NCI-H510A (cell line): ENCODE measurements at places on chromosomes 5 and 9.

- DNase-seq, result no peak
These were observed 33.3 kb downstream of the KCTD16 start for GRCh38 chr5:144203750-144204596.

DNA sequence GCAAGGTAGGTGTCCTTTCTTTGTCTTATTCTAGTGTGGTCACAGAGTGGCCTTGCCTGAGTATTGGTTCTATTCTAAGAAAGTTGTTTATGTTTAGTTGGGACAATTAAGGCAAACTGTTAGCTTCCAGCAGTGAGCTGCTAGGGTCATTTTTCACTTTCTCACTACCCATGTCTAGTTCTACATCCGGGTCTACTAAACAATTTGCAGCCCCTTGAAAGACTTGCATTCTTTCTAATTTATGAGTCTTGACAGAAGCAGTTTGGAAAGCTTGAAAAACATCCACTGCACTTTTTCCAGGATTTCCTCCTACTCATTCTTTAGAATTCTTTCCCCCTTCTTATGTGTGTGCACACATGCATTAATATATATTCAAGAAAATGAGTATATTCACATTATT, 892.2 kb upstream of the ACO1 start:
- no peak for DNase-seq

DNA sequence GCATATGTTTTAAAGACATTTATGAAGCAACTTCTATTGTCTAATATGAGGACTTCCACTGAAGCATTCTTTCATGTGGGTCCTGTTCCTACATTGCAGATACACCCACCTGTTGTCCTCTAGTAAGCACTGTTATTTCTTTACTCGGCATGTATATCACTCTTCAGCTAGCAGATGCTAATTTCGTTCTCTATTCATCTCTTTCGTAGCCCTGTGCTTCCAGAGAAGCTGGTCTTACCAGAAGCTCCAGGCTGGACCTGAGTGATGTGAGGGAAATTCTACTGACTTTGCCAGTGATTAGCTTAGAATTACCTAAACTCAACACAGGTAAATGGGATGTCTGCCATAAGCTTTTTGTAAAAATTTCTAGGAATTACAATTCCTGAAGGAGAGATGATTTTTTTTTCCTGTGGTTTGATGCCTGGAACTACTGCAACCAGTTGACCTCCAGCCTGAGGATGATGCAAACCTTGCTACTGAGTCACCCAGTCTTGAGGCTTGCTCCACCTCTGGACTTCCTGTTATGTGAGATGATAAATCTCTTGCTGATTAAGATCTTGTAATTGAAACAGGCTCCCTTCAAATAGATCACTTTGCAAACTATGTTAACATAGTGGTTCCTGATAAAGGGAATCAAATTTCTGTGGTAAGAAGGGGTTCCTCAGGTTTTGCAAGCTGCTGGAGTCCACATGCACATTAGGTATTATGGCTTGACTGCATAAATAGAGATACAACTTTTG, 52.2 kb upstream of the SPINK5 start:
- DNase-seq, result no peak

DNA sequence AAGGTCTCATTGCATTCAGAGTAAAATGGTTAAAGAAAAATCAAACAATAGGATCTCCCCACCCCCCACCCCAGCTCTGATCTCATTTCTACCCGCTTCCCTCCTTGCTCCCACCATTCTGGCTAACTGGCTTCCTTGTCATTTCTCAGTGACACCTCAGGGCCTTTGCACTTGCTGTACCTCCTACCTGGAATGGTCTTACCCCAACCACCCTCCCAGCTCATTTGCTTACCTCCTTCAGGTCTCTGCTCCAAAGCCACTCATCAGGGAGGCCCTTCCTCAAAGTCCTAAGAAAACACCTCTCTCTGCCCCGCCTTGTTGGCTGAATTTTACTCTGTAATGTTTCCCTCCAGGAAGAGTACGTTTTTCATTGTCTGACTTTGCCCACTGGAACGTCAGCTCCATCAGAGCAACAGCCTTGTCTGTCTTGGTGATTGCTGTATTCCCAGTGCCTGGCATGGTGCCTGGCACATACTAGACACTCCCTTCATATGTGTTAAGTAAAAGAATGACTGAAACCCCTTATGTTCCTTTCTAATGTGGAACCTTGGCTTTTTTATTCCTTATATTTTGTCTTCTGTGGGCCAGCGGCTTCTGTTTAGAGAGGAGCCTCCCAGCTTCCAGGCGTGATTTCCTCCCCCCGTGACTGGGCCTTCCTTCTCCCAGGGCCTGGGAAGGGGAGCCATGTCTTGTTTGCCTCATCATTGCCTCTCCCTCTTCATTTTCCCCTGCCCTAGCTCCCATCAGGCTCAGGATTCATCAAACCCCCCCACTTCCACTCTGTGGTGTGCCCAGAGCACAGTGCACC, 26.9 kb downstream of the NEURL1B start:
- no peak for DNase-seq

DNA sequence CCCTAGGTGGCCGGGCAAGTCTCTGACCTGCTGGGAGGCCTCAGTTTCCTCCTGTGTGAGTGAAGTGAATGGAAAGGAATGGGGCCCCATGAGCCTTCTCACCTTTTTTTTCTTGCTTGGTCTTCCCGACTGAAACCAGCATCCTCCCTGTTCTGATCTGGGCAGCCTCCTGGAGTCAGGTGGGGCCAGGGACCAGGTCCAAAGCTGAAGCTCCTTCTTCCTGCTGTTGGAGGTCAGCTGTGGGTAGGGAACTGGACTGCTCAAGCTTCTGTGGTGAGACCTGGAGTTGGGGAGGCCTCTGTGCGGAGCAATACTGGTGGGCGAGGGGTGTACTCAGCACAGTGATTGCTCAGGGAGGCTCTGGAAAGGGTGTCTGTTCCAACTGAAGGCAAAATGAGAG, 99.7 kb downstream of the PCSK1 start:
- no peak for DNase-seq

- no peak for DNase-seq
These were observed 491 bp downstream of the OR1N1 start for GRCh38 chr9:122526602-122527001.

DNA sequence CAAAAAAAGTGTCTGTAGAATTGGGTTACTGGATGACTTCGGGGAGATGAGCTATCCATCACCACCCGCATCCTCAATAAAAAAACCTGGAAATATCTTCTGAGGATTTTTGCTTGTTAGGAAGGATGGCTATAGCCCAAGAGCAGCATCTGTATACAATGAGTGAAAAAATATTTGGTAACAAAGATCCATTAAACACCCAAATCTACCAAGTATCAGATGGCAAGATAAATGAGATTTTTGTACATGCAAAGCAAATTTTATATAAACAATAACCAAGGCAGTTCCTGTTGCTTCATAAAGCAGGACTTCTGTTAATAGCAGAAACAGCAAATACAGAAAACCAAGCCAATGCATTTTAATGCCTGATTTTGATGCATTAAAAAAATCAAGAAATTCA, 166.6 kb downstream of the SLC28A3 start:
- no peak for DNase-seq

DNA sequence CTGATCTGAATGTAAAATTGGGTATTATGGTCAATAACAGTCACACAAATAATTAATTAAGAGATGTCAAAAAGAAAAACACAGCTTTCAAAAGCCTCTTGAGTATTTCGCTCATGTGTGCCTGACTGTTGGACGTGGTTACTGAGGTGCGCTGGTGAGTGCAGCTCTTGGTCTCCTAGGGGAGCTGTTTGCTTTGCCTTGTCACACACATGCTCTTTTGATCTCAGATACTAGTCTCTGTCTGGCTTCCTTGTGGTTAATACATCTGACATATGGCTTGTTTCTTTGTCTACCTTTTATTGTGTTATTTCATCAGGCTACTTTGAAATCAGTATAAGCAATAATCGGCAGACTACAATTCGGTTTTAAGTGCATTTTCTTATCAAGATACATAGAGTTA, 51.5 kb downstream of the PCSK1 start:
- no peak for DNase-seq

DNA sequence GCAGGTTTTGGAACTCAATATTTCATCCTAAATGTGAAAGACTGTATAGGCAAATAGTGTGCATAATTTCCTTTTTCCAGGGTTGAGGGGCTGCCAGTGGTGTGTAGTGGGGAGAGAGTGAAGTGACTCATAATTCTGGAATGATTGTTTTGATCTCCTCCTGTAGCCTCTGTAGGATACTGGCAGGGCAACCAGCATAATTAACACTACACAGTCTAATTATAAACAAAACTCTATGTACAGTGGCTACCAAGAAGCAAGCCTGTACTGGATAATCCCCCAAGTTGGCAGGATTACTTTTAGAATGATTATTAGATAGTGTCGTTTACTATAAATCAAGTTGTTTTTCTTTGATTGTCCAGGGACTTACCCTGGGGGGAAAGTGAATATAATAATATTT, 32.2 kb downstream of the LNPEP start:
- DNase-seq, result no peak

- DNase-seq, result no peak
These were observed 190.5 kb downstream of the HSPA4 start for GRCh38 chr5:133242221-133242835.

DNA sequence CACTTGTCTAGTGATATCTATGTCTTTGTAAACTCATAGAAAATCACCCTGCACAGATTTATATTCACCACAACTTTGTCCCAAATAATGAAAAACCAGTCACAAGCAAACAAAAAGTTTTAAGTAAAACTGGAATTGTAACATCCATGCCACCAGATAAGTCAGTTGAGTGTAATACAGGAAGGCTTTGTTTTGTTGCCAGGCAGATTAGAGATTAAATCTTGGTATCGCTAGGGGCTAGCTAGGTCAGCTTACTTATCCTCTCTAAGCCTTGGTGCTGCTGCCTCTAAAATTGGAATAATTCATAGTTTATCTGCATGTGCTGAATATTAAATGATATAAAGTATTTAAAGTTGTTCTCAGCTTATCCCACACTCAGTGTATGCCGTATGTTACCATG, 1062.5 kb downstream of the CDH9 start:
- DNase-seq, result no peak

GRCh38 chr9:34459356-34459755, 751 bp downstream of the DNAI1 start:
- no peak for DNase-seq

DNA sequence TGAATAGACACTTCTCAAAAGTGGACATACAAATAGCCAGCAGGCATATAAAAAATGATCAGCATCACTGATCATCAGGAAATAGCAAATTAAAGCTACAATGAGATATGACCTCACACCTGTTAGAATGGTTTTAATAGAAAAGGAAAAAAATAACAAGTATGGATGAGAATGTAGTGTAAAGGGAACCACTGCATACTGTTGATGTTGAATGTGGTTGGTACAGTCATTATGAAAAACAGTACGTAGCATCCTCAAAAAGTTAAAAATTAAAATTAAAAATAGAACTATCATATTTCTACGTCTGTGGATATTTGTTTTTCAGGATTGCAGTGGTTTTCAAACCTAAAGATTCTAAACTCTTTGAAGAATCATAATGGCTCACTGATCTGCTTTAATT, 215.1 kb upstream of the NREP start:
- no peak for DNase-seq

DNA sequence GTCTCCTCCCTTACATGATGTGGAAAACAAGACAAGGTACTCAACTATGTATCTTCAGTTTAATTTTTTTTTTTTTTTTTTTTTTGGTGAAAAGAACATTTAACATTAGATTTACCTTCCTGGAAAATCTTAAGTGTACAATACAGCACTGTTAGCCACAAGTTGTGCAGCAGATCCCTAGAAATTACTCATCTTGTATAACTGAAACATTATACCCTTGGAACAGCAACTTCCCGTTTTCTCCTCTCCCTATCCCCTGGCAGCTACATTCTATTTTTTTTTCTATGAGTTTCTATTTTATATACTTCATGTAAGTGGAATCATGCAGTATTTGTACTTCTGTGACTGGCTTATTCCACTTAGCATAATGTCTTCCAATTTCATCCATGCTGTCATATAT, 421.9 kb upstream of the FTMT start:
- DNase-seq, result no peak

DNA sequence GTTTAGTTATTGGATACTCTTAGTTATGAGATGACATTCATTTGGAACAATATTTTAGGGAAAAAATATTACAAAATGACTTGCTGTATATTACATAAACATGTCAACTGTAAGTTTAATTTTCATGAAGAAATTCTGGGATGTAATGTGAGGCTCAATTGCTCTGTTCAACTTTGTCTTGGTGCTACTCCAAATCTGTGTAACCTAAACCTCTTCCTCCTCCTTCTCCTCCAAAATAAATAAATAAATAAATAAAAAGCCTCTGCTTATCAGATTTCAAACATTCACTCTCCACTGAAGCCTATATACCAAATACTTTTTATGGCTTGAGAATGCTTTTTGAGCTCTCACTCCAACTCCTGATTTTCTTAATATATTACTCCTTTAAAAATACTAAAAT, 27.7 kb downstream of the ACTBL2 start:
- no peak for DNase-seq

DNA sequence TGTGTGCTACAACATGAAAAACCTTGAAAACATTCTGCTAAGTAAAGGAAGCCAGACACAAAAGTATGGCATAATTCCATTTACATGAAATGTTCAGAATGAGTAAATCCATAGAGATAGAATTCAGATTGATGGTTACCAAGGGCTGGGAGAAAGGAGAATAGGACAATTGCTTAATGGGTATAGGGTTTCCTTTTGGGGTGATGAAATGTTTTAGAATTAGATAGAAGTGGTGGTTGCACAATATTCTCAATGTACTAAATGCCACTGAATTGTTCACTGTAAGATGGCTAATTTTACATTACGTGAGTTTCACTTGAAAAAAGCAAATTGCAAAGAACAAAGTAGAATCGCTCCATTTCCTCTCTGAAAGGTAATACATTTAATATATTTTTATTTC, 43.0 kb upstream of the GAS1 start:
- DNase-seq, result no peak

DNA sequence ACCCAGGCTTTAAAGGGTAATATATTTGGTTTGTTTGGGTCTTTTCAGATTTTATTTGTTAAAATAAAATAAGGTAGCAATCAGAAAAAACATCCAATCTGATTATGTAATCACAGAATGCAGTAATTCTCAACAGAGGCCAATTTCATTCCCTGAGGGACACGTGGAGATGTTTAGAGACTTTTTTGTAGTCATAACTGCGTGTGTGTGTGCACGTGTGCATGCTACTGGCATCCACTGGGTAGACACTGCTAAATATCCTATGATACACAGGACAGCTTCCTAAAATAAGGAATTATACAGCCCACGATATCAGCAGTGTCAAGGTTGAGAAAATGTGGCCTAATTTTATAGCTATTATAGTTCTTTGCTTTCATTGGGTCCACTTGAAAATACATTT, 180.8 kb upstream of the KLF9 start:
- no peak for DNase-seq

DNA sequence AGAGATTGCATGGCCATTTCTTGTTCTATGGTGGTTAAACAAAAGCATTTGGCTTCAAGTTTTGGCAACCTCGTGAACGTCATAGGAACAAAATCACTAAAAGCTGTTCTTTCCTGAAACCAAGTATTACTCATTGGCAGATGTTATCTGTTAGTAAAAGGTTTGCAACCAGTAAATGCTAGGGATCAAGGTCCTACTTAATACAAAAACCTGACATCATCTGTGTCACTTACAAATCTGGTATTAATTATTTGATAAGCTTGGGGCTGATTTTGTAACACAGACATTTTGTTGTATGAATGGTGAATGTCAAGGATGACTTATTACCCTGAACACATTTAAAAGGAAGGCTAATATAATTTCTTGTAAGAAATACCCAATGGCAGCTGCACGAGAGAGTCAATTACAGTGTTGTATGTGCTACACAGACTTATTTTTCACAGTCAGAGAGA, 486.4 kb upstream of the ZNF608 start:
- DNase-seq, result no peak

- DNase-seq, result no peak
These were observed 38.8 kb upstream of the RGMB start for GRCh38 chr5:98734646-98735045.
